ENCODE measurements at places on chromosomes 2 and 18.

DNA sequence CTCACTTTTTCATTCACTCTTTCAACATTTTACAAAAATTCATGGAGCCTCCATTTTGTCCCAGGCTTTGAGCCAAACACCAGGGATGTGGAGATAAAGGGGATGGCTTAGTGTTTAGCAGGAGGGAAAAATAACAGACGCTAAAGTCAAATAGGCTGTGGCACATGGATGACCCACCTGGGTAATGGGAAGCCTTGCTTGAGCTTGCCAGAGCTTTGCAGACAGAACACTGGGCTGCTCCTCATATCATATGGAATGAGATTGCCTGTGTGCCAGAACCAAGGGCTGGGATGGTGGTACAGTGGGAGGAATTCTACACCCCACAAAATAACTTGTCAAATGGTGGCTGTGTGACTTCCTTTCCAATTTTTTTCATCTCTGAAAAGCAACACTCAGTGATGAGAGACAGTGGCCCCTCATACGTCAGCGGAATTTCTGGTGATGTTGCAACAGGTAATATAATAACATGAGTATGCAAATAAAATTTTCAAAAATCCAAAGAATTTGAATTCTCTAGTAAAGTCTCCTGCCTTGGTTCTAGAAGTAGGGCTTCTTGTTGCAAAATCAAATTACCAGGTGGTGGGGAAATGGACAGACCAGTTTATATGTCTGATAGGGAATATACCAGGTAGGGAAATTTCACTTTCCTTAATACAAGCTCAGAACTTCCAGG, 252.9 kb downstream of the CLIP4 start:
- DNase-seq = no peak

DNA sequence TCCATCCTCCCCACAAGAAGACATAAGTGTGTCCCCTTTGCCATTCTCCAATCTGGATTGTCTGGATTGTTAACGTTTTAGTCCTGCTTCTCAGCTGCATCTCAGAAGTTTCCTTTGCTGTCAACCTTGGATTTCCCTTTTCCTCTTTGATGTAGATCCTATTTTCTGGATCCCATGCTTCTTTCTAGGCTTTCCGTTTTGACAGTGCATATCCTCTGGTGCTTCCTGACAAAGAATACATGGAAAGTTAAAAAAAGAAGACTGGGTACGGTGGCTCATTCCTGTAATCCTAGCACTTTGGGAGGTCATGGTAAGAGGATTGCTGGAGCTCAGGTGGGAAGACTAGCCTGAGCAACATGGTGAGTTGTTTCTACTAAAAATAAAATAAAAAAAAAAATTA, 26.8 kb downstream of the ABI2 start:
- no peak for DNase-seq

DNA sequence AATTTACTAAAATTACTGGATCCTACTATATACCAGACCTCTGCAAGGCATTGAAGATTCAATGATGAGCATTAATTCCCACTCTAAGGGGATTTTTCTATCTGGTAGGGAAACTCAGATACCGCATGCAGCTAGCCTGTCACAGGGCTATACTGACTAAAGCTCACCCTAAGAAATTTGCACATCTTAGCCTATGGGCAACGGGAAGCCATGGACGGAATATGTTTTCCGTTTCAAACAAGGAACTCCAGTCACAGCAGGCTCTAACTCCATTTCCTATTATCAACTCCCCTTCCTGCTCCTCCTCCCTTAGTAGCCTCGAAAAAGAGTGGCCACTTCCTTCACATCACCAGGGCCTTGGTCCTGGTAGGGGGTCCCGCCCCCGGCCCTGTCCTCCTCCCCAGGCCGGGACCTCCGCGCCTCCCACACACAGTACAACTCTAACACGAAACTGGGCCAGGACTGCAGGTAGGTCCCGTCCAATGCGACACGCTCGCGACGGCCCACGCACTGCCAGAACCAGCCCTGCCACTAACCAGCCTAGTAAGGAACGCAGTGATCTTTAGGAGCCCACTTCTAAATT, 659 bp upstream of the COX5B start:
- no peak for DNase-seq

DNA sequence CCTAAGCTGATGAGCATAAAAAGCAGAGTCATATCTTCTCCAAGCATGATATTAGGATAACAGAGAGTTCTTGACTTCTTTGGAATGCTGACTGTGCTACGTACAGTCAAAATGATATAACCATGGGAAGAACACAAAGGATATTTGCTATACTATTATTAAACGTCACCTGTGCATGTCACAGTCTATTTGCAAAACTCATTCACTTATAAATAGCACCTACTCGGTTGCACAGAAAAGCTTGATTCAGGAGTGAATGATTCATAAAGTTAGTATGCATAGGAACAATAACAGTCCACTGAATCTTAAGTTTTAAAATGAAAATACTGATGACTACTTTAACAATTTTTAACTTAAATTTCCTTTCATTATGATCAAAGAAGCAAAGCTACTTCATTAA, 83.3 kb downstream of the SP3 start:
- DNase-seq = peak; percentile 47

DNA sequence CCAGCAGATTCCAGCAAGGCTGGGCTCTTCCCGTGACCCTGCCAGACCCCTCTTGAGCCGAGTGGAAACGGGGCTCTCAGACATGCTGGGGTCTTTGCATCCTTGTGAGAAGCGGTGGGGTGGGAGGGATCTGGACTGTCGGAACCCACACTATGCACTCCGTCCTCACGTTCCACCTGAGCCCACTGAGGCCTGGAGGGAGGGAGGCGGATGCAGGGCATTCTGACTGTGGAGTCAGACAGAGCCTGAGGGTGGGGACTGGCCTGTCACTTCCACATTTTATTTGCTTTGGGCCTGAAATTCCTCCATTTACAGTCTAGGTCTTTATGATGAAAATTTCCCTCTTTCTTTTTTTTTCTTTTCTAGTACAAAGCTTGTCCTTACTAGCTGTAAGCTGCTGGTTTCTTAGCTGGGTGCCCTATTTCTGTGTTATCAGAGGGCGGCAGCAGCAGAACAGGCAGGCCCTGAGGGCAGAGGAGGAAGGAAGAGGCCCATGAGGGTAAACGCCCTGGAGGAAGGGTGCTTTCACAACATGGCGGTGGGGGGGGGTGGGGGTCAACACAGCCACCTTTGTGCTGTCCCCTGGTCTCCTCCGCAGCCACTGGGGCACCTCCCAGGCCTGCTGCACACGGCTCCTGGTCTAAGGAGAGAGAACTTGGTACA, 373.5 kb upstream of the MYT1L start:
- no peak for DNase-seq

- no peak for DNase-seq
These were observed 1.8 kb downstream of the SOCS6 start for GRCh38 chr18:70290482-70291294.

DNA sequence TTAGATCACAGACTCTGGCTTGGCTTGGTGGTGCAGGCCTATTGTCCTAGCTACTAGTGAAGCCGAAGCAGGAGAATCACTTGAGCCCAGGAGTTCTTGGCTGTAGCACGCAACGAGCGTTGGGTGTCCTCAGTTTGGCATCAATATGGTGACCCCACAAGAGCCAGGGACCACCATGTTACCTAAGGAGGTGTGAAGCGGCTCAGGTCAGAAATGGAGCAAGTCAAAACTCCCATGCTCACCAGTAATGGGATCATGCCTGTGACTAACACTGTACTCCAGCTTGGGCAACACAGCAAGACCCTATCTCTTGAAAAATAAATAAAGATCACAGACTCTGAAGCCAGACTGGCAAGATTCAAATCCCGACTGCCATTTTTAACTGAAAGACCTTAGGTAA, 1.7 kb upstream of the NOL10 start:
- DNase-seq = no peak

DNA sequence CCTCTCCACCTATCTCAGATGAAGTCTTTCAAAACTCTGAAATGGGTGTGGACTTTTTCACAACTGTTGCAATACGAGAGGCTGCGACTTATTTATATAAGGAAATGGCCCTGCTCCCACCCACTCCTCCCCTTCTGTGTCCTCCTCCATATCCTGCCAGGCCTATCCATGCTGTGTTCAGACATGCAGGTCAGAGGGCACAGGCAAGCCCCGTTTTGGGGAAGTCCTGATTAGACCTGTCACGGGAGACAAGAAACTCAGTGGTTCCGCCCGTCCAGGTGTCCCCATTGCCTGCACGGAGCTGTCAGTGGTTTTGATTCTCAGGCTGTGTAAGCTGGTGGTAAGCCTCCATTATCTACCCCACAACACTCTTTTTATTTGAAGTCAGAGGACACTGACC, 99.6 kb upstream of the MGAT5 start:
- DNase-seq = no peak

DNA sequence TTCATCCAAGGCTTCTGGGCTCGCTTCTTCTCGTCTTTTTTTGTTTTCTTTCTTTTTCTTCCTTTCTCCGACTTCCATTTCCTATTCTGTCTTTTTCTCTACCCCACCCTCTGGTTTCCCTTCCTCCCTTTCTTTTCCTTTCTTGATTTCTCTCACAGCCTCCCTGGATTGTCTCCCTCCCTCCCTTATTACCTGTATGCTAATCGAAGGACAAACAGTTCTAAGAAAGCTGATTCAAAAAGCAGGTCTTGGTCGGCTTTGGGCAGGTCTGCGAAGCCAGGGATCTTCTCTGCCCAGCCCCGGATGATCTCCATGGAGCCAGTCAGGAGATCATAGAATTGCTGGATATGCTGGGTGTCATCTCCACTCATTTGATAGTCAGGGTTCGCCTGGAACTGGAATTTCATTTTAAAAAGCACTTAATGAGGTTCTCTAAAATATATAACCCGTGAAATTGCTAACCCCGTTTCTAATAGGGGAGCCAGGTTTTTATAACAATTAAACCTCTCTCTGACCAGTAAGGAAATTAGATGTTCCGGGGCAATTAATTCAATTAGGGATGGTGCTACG, 5.9 kb downstream of the NR4A2 start:
- DNase-seq = no peak

GRCh38 chr2:134445985-134446382, 192.1 kb downstream of the MGAT5 start:
- DNase-seq = no peak

All from epithelial cell of esophagus (primary cell).